Activated naive CD4-positive, alpha-beta T cell treated with anti-CD3 and anti-CD28 coated beads for 36 hours (primary cell): ENCODE measurements at places on chromosomes 4 and X.

GRCh38 chrX:139815771-139816170 lies 107.8 kb upstream of the MCF2 start:
- H3K36me3 ChIP-seq, result peaks cover 24% of the 10 kb centered on the region
- no peak overlapping the region for H3K27ac ChIP-seq
- no peaks in the 10 kb centered on the region for H3K27me3 ChIP-seq

DNA sequence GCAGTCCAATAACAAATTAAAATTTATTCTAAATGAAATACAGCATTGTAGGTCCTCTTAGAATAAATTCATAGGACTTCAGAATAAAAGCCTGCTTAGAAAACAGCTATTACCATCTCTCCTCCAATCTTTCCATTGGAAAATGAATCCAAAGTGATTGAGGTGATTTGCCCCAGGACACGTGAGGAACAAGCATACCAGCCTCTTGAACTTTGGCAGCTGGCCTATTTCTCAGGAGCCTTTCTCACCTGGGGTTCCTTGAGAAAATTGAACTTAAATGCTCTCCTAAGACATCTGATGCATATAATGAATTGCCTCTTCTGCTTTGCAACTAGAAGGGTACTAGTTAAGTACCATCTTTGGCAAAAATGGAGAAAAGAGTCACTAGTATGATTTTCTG lies 13.5 kb downstream of the ARHGAP24 start:
- no peak overlapping the region for H3K4me3 ChIP-seq
- H3K4me1 ChIP-seq, result no peaks in the 10 kb centered on the region
- DNase-seq, result no peak
- no peak overlapping the region for H3K27ac ChIP-seq
- no peaks in the 10 kb centered on the region for H3K27me3 ChIP-seq

DNA sequence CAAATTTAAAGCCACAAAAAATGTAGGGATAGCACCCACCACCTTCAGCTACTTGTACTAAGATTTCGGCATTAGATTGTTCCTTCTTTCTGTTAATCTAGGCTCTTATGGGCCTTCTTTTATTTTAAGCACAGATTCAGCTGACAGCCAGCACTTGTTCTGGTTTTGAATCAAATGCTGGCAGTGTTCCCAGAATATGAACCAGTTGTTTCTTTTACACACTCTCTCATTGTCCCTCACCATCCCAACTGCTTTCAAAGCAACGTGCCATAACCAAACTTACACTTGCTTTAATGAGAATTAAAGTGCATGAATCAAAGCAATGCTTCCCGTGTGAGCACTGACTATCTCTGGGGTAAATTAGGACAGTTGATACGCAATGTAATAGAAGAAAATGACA lies 744.5 kb upstream of the FAM241A start:
- H3K27me3 ChIP-seq, result no peaks in the 10 kb centered on the region
- no peak for DNase-seq
- no peaks in the 10 kb centered on the region for H3K36me3 ChIP-seq
- H3K27ac ChIP-seq, result no peak overlapping the region
- H3K4me1 ChIP-seq, result no peaks in the 10 kb centered on the region
- no peak overlapping the region for H3K4me3 ChIP-seq

GRCh38 chr4:17595471-17596005 lies 18.5 kb downstream of the LAP3 start:
- no peak overlapping the region for H3K4me3 ChIP-seq
- H3K27me3 ChIP-seq, result no peaks in the 10 kb centered on the region
- no peak overlapping the region for H3K27ac ChIP-seq

- H3K4me3 ChIP-seq, result peak overlapping the region; percentile 84
- H3K27me3 ChIP-seq, result no peaks in the 10 kb centered on the region
- peaks cover 16% of the 10 kb centered on the region for H3K36me3 ChIP-seq
- peak overlapping the region; percentile 91 for H3K27ac ChIP-seq
Observed at GRCh38 chrX:40646489-40647306, 663 bp downstream of the CXorf38 start.

DNA sequence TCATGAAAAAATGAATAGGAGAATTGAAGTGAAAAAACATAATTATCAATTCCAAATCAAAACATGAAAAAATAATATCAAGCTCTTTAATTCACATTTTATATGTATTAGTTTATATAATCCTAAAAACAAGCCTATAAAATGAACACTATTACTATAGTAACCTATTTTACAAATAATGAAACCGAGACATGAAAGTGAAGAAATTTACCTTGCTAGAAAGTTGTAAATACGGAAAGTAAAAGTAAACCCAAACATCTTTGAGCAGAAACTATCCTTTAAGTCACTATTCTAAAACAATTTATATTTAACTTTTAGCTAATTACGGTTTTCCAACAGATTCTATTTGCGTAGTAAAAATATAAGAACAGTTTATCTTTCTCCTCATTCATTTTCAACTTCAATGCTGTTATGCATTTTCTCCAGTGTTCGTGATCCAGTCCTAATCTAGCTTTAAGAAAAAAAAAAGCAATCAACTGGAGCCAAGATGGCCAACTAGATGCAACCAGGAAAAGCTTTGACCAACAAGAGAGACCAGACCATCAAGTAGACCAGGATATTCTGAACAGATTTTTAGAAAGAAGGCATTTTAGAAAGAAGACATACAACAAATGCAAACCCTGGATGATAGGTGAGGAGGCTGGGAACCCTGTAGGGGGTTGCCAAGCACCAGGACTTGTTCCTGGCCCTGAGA lies 67.0 kb downstream of the DDX53 start:
- no peak for DNase-seq
- H3K27ac ChIP-seq, result no peak overlapping the region
- H3K36me3 ChIP-seq, result no peaks in the 10 kb centered on the region

DNA sequence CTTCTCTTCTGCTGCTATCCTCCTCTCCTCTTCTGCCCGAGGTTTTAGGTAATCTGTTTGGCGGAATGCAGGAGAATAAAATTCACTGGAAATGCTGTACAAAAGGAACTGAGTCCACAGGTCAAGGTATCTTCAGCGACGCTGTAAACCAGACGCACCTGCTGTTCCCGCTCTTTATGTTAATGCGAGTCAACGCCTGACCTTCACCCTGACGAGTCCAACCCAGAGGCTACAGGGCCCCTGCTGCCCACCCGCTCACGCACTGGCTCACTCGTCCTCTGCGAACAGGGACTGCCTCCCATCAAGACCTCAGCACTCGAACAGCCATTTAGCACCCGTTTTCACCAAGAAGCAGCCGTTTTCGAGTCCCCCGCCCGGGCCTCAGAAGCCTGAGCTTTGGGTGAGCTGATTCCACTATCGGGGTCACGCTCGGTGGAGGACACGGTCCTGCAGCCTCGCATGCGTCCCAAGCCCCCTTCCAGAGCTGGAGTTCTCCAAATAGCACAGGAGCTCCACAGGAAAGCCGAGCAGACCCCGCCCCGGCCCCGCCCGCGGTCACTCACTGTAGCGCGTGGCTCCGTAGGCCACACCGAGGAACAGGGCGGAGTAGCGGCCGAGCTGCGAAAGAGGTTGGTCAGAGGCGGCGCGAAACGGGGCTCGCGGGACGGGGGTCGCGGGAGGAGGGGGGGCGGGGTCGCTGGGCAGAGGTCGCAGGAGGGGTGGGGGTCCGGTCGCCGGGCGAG lies 556 bp downstream of the ATP5ME start:
- H3K4me1 ChIP-seq, result peaks cover 15% of the 10 kb centered on the region
- peak overlapping the region; percentile 66 for H3K27ac ChIP-seq
- DNase-seq, result no peak
- peak overlapping the region; percentile 84 for H3K4me3 ChIP-seq

DNA sequence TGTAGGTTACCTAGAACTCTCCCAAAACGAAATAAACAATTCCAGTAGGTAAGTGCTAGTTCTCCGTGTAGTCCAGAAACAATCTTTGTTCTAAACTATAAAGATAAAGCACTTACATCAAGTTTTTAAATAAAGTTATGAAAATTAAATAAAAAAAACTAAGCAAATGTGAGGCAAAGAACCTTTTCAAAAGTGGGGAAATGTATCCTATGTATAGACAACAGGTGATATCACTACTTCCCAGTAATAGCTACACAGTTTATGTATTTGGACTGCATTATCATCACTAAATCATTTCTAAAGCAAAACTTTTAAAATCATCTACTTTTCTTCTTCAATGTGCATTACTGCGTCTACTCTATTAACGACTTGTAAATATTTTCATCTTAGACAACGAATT lies 2.0 kb downstream of the YTHDC1 start:
- H3K4me3 ChIP-seq, result peak overlapping the region; percentile 97
- peak overlapping the region; percentile 99 for H3K27ac ChIP-seq

GRCh38 chr4:52780617-52781354 lies 29.6 kb upstream of the ERVMER34-1 start:
- H3K27me3 ChIP-seq, result peaks cover 14% of the 10 kb centered on the region
- no peak overlapping the region for H3K4me3 ChIP-seq
- H3K4me1 ChIP-seq, result no peaks in the 10 kb centered on the region
- no peaks in the 10 kb centered on the region for H3K36me3 ChIP-seq
- no peak overlapping the region for H3K27ac ChIP-seq

GRCh38 chrX:103687696-103688201 lies 1.2 kb upstream of the MORF4L2 start:
- H3K36me3 ChIP-seq, result peaks cover 14% of the 10 kb centered on the region
- no peaks in the 10 kb centered on the region for H3K27me3 ChIP-seq
- no peak overlapping the region for H3K4me3 ChIP-seq
- H3K4me1 ChIP-seq, result peaks cover 10% of the 10 kb centered on the region
- H3K27ac ChIP-seq, result no peak overlapping the region
- peak; percentile 78 for DNase-seq

DNA sequence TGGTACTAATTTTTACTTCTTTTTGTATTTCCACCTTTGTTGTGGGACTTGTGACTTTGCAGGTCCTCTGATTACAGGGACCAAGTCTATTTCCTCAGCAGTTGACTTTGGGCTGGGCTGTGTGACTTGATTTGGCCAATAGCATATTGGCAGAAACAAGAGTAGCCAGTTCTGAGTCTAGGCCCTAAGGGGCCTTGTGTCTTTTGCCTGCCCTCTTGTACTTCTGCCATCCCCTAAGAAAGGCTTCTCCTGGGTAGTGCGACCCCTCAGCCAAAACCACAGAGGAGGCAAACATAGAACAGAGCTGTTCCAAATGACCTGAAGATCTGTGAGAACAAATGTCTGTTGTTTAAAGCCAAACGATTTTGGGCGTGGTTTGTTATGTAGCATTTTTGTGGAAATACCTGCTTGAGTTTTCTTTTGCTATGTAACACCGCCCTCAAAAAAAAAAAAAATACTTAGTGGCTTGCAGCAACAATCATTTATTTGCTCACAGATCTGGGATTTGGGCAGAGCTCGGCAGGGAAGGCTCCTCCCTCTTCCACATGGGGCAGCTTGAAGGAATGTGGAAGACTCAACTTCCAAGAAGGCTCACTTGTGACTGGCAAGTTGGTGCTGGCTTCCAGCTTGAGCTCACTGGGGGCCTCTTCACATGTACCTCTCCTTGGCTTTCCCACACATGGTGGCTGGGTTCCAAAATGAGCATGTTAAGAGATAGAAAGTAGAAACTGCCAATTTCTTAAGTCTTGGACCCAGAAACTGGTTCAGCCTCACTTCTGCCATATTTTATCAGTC lies 423.0 kb upstream of the CNKSR2 start:
- H3K27me3 ChIP-seq, result peaks cover under 1% of the 10 kb centered on the region
- no peaks in the 10 kb centered on the region for H3K36me3 ChIP-seq
- H3K4me1 ChIP-seq, result peaks cover 3% of the 10 kb centered on the region
- no peak overlapping the region for H3K4me3 ChIP-seq

DNA sequence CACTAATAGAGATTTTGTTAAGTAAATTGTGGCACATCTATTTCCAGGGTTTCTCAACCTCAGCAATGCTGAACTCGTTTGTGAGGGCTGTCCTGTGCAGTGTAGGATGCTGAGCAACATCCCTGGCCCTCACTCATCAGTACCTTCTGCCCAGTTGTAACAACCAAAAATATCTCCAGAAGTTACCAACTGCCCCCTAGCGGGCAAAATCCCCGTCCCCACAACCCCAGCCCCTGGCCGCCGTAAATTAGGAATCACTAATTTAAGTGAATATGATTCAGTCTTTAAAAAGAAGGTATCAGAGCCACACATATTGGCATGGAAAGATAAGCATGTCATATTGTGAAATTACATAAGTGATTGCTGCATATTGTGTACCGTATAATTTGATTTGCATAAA lies 123.4 kb downstream of the ASB9 start:
- no peak overlapping the region for H3K27ac ChIP-seq
- H3K4me3 ChIP-seq, result no peak overlapping the region
- H3K36me3 ChIP-seq, result no peaks in the 10 kb centered on the region
- peaks cover 27% of the 10 kb centered on the region for H3K4me1 ChIP-seq
- no peaks in the 10 kb centered on the region for H3K27me3 ChIP-seq

DNA sequence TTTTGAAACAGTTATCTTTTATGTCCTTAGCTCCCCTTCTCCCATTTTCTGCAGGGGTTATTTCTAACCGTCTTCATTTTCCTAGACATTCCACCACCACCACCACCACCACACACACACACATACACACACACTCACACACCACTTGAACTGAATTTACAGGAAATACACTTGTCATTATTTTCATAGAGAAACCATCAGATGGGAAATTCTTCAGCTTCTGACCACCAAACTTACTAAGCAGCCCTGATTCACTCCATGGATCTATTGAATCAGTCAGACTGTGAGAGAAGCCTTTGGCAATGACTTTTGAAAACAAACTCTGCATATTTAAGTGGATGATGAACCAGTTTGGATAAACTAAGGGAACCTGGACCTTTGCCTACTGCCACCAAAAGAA lies 210.1 kb upstream of the NHS start:
- H3K4me1 ChIP-seq, result no peaks in the 10 kb centered on the region
- DNase-seq, result no peak
- no peaks in the 10 kb centered on the region for H3K36me3 ChIP-seq
- no peak overlapping the region for H3K4me3 ChIP-seq
- H3K27ac ChIP-seq, result no peak overlapping the region
- H3K27me3 ChIP-seq, result no peaks in the 10 kb centered on the region

DNA sequence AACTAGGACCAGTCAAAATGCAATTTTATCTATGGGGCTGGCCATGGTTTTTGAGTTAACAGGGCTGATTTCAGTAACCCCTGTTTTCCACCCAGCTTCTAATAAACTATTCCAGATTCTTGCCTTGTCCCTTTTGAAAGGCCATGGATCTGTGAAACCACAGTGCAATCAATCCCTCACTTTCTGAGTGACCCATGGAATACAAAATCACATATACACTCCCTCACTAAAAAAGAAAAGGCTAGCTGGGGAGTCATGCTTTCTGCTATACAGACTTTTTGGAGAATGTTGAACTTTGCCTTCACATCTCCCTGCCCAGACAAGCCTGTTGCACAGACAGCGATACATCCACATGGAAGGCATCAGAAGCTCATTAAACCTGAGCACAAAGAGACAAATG lies 47.9 kb downstream of the MAD2L1 start:
- H3K4me1 ChIP-seq, result no peaks in the 10 kb centered on the region
- DNase-seq, result no peak
- no peak overlapping the region for H3K4me3 ChIP-seq
- no peaks in the 10 kb centered on the region for H3K36me3 ChIP-seq
- H3K27me3 ChIP-seq, result peaks cover 24% of the 10 kb centered on the region
- no peak overlapping the region for H3K27ac ChIP-seq

DNA sequence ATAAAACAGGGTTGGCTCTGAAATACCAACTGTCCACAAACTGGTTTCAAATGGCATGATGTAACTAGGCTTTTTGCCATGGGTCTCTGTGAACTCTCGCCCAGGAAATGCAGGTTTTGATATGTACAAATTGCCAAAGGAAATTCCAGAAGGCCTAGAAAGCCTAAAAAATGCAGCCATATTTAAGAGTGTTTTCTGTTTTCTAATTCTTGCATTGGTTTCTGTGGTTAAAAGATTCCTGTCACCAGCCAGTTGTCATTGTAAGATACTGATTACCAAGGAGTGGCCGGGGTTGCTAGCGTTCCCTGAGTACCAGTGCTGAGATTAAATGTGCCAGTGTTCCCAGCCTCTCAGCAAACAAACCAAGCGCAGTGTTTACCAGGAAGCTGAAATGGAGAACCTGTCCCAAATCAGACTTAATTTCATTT lies 53.9 kb upstream of the SORBS2 start:
- H3K36me3 ChIP-seq, result no peaks in the 10 kb centered on the region
- peaks cover 7% of the 10 kb centered on the region for H3K27me3 ChIP-seq
- H3K27ac ChIP-seq, result no peak overlapping the region
- DNase-seq, result no peak
- H3K4me1 ChIP-seq, result no peaks in the 10 kb centered on the region
